ENCODE measurements at places on chromosomes 12 and 14. TPM values are rescaled to one million over a fixed set of nuclear protein-coding genes. Genes with fewer than 3 reads are reported as not detected.

- DNase-seq, result no peak
These were observed 3.7 kb upstream of the SIX1 start for GRCh38 chr14:60652674-60653651.

DNA sequence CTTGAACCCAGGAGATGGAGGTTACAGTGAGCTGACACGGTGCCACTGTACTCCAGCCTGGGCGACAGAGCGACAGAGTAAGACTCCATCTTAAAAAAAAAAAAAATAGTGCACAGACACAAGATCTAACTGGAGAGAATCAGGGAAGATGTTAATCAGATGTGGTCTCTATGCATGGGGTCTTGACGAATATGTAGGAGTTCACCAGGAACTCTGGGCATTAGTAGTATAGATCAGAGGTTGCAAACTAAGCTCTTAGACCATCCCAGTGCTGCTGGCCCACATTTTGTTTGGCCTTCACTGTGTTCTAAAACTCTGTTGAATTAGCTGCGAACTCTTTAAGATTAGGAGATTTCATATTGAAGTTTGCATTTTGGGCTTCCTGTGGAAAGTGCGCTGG is 31.6 kb downstream of the SNRNP35 start:
- DNase-seq, result no peak

GRCh38 chr14:105087963-105088811 is 23.0 kb upstream of the GPR132 start:
- no peak for DNase-seq

GRCh38 chr12:49866859-49867569 is 24.1 kb upstream of the BCDIN3D start:
- peak; percentile 42 for DNase-seq

- no peak for DNase-seq
These were observed 188.3 kb upstream of the SLC38A2 start for GRCh38 chr12:46560874-46561273.

ANO2 gene
- total RNA-seq, result 51.6 TPM

LALBA gene
- not detected for total RNA-seq

GRCh38 chr14:61451891-61452400 is 130.6 kb downstream of the PRKCH start:
- DNase-seq, result no peak

- peak; percentile 47 for DNase-seq
These were observed 131.6 kb downstream of the PPFIA2 start for GRCh38 chr12:81627336-81628189.

DNA sequence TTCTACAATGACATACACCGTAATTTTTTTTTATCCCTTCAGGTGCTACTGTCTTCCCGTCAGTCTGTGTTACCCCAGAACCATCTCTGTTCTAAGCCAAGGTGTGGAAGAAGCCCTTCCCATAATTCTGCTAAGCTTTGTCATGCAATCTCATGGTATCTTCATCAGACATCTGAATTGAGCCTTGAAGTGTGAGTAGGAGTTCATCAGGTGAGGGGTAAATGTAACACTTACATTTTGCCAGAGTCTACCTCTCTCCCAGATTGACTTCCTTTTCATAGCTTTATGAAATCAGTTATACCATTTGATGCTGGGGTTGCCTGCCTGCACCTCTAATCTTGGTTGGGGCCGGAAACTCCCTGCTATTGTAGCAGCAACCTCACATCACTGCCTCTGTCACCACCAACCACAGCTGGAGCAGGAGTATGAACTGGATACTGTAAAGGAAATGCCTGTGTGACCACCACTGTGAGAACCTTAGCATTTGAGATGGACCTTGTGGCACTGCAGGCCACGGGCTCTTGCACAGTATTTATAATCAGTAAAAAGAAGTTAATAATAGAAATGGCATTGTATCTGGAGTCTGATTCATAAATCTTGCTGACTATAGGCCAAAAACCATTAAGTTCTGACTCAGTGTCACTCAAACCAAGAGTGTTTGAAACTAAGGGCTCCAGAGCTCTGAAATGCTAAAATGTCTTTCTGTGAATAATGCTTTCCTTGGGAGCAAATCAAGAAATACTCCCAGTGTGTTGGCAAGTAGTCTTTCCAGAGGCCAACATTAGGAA is 58.7 kb upstream of the STK38L start:
- DNase-seq, result peak; percentile 56

DNA sequence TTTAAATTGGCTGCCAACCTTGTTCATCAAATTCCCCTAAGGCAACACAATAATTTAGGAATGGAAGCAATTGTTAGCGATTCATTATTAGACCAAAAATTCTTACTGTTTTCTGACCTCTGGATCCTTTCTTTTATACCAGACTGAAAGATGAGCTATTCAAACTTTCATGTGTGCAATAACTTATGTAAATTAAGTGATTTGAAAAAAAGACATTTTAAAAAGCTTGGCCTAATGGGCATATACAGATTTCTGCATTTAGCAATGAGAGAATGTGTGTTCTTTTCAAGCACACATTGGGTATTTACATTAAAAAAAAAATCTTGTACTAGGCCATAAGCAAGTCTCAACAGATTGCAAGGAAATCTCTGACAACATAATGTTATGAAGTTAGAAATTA is 65.5 kb downstream of the C12orf75 start:
- no peak for DNase-seq

- no peak for DNase-seq
These were observed 4.4 kb upstream of the KCNA1 start for GRCh38 chr12:4905316-4905715.

- no peak for DNase-seq
These were observed 22.4 kb downstream of the DDX47 start for GRCh38 chr12:12835378-12836146.

KCNA1 gene
- total RNA-seq, result not detected

TSPAN19 gene
- total RNA-seq, result not detected

GRCh38 chr14:74568380-74568649 is 43.7 kb downstream of the LTBP2 start:
- DNase-seq, result no peak

GRCh38 chr12:120175062-120175461 is 19.5 kb downstream of the GCN1 start:
- DNase-seq, result no peak

SLC39A5 gene
- total RNA-seq, result not detected

PLBD1 gene
- 0.14 TPM for total RNA-seq

TXNDC16 gene
- 4.8 TPM for total RNA-seq

GALC gene
- 14.2 TPM for total RNA-seq

PRMT5 gene
- total RNA-seq, result 73.1 TPM

C12orf50 gene
- total RNA-seq, result 0.30 TPM

DNA sequence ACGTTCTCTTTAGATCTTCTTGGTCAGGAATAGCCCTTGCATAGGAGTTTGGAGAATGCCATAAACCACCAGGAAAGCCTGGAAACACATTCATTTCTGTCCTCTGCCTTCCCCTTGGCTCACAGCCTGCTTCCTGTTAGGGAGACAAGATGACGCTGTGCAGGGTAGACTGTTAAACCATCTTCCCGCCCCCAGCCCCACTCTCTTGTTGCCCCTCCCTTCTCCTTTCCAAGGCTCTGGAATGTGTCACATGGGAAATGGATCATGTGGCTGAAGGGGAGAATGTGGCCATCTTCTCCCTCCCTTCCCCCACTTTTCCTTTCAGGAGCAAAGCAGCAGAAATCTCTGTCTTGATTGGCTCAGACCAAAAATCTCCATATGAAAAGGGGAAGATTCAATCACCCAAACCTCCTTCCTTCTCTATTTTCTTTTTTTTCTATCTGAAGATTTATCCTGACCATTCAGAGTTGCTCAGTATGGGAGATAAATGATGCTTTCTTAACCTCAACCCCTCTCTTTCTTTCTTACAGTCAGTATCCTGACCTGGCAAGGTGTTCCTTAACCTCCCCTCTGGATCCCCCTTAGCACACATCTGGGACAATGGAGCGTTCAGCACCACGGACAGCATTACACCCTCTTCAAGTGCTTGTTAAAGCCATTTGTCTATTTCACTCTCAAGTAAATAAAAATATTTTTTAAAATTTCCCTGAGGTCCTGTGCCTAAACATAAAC is 11.4 kb downstream of the GPR19 start:
- DNase-seq, result peak; percentile 38

GRCh38 chr12:66119870-66120241 is 10.7 kb downstream of the LLPH start:
- no peak for DNase-seq

- DNase-seq, result no peak
These were observed 218.7 kb upstream of the NOS1 start for GRCh38 chr12:117580015-117580717.

GRCh38 chr12:62407587-62407986 is 59.0 kb upstream of the MON2 start:
- DNase-seq, result no peak

MUCL1 gene
- total RNA-seq, result not detected

SLC17A8 gene
- total RNA-seq, result not detected

- DNase-seq, result no peak
These were observed 8.3 kb downstream of the TSPAN11 start for GRCh38 chr12:30934811-30935210.

- DNase-seq, result no peak
These were observed 1.7 kb downstream of the USP44 start for GRCh38 chr12:95549392-95550084.

- DNase-seq, result peak; percentile 97
These were observed 156.6 kb downstream of the DAD1 start for GRCh38 chr14:22432348-22432976.

DNA sequence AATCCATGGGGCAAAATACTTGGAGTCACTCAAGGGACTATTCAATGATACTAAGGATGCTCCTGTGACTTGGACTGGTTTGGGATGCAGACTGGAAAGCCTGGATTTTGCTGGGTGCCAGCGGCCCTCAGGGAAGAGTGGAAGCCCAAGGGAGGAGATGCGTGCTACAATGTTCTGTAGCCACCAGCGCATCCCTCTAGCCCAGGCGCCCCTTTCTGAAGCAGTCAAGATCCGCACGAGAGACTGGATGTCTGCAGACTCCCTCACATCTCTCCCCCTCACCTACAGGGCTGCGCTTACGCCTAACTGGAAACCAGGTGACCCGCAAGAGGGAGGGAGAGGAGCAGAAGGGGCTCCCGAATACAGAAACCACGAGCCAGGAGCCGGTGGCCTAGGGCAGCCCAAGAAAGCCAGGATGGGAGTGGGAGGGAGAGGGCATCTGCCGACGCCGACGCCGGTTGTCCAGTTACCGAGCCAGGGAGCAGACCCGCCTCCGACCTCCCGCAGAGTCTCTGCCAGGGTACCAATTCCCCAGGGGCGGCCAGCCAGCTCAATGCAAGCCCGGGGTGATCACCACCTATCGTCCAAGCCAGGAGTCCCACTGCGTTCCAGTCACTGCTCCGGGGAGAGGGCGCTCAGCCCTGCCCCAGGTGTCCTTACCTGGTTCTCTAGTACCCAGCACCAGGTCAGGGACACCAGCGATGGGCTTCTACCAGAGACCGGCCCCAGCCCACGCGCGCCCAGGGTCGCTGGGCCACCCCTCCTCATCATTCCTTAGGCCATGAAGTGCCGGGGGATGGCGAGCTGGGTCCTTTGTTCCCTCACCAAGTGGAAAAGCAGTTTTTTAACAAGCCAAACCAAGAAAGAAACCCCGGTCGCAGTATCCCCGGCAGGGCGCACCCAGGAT is 1.2 kb downstream of the NTN4 start:
- no peak for DNase-seq

ZDHHC22 gene
- total RNA-seq, result 0.24 TPM

DNA sequence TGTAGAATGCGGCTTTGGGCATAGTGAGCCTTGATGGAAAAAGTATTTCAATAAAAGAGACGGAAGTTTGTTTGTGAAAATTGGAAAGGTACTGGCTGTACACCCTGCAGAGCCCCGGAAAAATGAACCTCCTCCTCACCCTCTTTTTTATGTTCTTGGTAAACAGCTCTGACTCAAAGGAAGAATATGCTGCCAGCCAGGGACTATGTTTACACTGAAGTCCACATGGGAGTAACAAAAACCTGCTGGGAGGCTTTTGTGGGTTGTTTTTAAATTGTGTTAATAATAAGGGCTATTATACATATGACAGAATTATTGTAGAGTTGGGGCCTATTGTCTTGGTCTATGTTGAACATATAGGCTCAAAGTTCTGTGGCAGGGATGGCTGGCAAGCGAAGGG is 70.7 kb downstream of the TTC8 start:
- no peak for DNase-seq

GRCh38 chr12:49557187-49557916 is 10.6 kb downstream of the MCRS1 start:
- DNase-seq, result no peak

MAP3K9 gene
- 0.11 TPM for total RNA-seq

CCDC175 gene
- not detected for total RNA-seq

DNA sequence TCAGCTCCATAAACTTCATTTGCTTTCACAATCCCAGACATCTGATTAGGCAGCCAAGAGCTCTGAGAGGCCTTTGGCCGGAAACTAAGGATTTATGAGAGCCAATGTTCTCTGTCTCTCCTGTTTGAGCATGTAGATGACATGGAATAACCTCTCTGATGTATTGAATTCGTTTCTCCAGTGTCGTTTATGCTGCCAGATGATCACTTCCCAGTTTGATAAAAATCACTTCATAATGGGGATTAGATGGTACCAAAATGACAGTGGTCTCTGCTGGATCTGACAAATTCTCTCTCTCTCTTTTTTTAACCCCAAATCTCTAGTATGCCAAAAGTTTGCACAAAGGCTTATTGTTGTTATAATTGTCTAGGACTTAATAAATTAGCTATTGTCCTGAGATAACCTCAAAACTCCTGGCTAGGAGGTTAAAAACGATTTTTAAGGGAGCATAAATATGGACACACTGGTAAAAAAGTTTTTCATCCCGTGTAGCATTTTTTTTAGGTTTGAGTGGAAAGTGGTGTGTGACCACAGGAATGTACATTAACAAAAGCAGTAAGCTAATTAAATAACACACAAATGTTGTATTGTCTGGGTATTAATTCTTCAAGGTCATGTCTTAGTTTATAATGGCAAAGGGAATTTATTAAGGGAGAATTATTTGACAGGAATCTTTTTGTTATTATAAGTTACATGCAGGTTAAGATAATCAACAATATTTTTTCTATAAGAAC is 82.6 kb upstream of the USP44 start:
- DNase-seq, result peak; percentile 78

GRCh38 chr12:78725951-78726580 is 138.5 kb upstream of the SYT1 start:
- no peak for DNase-seq

DNA sequence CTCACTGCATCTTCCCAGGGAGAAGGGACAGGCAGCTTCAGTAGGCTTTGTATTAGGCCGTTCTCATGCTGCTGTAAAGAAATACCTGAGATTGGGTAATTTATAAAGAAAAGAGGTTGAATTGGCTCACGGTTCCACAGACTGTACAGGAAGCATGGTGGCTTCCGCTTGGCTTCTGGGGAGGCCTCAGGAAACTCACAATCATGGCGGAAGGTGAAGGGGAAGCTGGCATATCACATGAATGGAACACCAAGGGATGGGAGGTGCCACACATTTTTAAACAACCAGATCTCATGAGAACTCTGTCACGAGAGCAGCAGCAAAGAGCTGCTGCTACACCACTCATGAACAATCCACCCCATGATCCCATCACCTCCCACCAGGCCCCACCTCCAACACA is 182.2 kb upstream of the SFSWAP start:
- no peak for DNase-seq

DNA sequence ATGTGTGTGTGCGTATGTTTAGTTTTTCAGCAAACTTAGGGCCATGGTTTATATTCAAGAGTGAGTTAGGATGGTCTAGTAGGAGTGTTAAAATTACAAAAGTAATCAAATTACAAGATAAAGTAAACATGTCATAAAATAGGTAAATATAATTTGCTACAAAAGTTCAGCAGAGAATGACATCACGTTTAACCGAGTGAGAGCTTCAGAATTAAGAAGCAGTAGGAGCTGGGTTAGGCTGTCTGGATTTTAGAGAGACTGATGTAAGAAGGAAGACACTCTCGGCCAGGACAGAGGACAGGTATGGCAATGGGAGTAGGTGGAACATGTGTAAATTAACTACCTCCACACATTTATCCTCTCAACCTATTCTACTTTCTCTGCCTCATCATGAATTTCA is 11.6 kb upstream of the MGST1 start:
- DNase-seq, result no peak

OTX2 gene
- total RNA-seq, result not detected

NKX2-1 gene
- total RNA-seq, result not detected
